ENCODE measurements at places on chromosomes 7 and 10.

DNA sequence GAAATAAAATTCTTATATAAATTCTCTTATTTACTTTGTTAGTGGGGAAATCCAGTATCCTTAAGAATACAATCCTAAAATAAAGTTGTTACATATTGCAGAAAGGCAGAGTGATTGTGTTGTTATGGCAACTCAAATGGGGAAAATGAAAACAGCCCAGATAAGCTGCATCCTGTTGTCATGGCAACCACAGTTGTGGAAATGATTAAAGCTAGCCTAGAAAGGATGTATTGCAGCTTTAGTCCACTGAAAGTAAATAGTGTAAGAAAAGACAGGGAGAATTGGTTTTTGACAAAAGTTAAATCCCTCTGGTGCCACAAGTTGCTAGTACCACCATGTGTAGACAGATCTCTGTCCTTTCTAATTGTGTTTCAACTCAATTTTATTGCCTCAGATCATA is 43.2 kb downstream of the BTRC start:
- peak; percentile 11 for DNase-seq

- no peak for DNase-seq
Measured at GRCh38 chr7:42692621-42693020, 219.2 kb downstream of the C7orf25 start.

DNA sequence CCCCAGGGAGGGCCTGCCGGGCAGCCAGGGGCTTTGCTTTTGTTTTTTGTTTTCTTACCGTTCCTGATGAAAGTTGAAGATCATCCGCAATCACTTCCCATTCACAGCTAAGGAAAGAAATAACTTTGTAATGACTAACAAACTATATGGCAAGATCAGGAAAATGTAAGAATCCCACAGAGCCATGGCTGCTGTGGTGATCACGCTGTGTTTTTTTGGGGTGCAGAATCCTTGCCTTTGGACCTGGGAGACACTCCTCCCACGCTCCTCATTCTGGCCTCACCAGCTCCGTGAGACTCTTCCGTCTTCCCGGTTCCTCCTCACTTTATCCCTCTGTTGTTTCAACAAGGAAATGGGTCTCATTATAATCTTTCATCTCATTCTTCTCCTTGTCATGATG is 443.0 kb upstream of the MGMT start:
- DNase-seq = no peak

GRCh38 chr7:51428217-51428887 is 111.7 kb upstream of the COBL start:
- no peak for DNase-seq

DNA sequence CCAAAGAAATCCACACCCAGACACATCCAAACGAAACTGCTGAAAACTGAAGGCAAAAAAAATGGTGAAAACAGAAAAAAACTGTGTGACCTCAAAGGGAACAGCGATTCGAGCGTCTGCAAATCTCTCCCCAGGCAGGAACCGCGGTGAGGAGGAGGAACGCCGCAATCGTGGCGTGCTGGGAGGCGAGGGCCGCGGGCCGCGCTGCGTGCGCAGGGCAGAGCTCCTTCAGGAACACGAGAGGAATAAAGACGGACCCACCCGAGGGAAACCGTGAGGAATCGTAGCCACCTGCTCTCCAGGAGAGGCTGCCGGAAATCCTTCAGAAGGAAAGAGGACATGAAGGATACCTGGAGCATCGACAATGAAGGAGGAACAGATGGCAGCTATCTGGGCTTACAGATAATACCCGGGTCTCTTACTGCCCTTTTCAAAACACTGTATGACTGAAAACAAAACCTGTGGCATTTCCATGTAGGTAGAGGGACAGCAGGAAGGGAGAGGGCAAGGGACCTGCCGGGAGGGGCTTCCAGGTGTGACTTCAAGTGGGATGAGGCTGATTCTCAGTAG is 266.0 kb downstream of the MAD1L1 start:
- DNase-seq = no peak

DNA sequence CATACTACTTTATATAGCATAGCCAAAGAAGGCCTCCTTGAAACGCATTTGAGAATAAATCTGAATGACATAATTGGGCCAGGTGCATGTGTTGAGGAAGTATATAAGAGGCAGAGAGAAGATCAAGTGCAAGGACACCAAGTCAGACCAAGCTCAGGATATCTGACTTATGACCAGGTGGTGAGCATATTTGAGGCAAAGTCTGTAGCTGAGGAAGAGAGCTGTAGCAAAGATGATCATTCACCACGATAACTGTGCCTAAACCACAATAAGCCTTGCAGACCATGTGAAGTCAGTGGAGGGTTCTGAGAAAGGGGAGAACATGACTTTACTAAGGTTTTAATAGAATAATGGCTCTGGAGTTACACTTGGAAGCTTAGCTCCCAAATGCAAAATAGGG is 292.3 kb downstream of the SORCS1 start:
- DNase-seq = no peak

DNA sequence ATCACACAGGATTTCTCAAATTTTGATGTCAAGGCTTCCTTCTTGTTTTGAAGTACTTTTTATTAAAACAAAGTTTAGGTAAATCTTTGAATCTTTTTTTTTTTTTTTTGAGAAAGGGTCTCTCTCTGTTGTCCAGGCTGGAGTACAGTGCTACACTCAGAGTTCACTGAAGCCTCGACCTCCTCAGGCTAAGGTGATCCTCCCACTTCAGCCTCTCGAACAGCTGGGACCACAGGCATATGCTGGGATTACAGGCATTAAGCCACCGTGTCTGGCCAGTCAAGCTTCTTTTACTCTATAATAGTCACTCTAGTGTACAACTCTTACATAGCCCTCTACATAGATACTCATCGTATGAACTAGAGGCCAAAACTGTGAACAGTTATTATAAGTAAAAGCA is 3.4 kb downstream of the RUFY2 start:
- no peak for DNase-seq

GRCh38 chr10:70296406-70296899 is 12.6 kb upstream of the NPFFR1 start:
- DNase-seq = no peak

- no peak for DNase-seq
Measured at GRCh38 chr10:122504610-122504950, 43.2 kb downstream of the HTRA1 start.

GRCh38 chr10:101997803-101998202 is 58.2 kb downstream of the ARMH3 start:
- no peak for DNase-seq

DNA sequence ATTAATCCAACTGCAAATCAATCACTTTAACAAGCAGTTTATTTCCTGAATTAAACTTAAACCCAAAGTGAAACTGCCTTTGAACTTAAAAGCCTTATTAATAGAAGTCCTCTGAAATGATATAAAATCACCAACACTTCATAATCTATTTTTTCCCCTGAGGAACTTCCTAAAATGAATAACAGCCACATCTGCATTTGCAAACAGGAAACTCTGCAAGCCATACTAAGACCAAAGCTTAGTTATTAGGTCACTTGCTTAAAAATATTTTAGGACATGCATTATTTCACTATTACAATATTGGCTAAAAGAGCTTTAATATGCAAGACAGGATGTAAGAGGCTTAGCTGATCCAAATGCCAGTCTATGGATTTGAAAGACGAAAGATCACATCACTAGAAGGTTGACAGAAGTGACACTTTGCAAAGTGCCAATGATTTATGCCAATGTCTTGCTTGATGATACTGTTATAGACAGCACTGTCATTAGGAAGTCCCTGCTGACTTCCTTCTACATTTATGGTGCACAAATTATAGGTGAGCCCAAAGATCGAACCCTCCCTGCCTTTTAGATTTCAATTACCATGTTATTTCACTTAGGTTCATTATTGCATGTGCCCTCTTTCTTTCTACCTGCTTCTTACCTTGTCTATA is 99.9 kb upstream of the SKAP2 start:
- DNase-seq = no peak

- DNase-seq = no peak
Measured at GRCh38 chr10:49109669-49110340, 5.5 kb downstream of the VSTM4 start.

DNA sequence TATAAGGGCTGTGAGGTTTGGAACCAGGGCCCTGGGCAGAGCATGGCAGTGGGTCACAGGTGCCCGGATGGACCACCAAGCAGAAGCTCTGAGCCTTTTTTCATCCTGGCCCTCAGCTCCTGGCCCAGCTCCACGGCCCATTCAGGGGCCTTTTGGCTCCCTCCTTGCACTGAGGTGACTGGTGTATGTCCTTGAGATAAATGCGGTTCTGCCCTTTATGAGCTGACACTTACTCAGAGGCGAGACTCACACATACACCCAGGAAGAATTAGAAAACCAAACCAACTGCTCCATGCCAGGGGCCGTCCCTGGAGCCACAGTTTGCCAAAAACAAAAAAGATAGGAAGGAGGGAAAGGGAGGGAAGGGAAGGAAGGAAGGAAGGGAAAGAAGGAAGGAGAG is 49.7 kb downstream of the CUZD1 start:
- DNase-seq = no peak

DNA sequence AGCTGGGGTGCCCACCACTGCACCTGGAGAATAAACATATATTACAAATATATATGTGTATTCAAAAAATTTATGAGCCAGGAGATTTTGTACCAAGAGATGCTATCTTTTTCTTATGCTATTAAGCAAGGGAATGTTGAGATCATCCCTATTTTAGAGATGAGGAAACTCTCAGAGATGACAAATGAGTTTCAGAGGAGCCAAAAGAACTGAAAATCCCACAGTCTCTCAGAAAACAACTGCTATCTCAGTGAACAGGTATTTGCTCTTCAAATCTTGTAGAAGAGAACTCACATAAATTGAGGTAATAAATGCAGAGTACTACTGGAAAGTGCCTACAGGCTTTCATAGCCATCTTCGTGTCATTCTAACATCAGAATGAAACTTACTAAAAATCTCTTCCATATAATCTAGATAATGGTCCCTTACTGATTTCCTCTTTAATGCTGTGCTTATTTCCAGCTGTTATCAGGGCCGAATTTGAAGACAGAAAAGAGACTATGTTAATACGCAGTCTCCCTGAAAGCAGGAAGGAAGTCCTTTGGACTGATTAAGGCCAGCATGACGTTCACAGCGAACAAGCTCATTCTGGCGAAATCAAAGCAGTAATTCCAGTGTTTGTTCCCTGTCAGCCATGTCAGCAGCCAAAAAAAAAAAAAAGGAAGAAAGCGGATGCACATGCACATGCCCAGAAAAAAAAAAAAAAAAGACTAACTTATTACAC is 29.4 kb upstream of the ANAPC16 start:
- DNase-seq = no peak

- DNase-seq = no peak
Measured at GRCh38 chr7:156907656-156908055, 14.7 kb upstream of the LMBR1 start.

- no peak for DNase-seq
Measured at GRCh38 chr7:56007167-56007652, 42.8 kb downstream of the NIPSNAP2 start.

GRCh38 chr7:64182036-64182790 is 24.8 kb upstream of the ZNF735 start:
- DNase-seq = no peak

GRCh38 chr7:83271212-83272099 is 108.8 kb upstream of the PCLO start:
- DNase-seq = no peak

DNA sequence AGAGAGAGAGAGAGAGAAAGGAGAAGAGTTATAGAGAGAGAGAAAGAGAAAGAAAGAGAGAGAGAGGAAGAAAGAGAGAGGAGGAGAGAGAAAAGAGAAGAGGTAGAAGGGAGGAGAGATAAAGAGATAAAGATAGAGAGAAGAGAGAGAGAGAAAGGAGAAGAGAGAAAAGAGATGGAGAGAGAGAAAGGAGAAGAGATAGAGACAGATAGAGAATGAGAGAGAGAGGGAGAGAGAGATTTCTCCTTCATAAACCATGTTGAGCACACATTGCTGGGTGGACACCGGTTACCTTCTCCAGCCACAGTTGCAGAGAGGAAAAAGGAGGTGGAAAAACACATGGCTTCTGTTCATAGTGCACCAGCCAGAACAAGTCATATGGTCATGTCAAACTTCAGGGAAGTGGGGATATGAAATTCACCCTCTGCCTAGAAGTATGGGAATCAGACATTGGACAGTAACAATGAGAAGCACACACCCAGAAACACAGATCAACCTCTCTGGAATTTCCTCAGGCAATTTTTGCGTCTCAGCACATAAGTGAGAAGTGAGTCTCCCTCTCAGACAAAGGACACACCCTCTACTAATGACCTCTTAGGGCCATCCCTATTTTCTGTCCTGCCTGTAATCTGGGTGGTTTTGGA is 172.5 kb upstream of the SVIL start:
- DNase-seq = no peak

DNA sequence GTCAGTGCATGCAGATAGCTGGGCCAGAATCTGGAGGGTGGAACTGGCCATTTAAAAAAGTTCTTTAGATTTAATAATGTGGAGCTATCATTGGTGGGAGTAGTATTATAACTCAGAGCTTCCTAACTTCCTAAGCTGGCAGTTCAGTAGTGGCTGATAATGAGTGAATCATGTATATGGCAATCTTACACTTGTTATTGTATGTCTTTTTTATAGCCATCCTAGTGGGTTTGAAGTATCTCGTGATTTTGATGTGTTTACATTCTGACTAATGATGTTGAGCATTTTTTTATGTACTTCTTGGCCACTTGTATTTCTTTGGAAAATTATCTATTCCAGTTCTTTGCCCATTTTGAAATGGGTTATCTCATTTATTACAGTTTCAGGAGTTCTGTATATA is 15.4 kb downstream of the TFAM start:
- DNase-seq = no peak

DNA sequence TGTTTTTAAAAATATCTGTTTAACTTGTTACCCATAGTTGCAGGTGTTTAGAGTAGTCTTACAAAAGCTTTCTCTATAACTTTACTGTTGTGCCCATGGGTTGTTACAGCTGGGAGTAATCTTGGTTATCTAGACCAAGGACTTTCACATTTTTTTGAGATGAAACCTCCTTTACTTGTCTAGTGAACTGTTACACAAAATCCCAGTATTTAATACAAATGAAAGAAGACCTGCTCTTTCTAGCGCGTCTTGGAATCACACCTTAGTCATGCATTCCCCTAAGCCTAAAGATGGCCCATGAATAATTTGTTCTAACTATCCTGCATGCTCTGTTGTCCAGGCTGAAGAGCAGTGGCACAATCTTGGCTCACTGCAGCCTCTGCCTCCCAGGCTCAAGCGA is 38.0 kb downstream of the CSGALNACT2 start:
- no peak for DNase-seq

DNA sequence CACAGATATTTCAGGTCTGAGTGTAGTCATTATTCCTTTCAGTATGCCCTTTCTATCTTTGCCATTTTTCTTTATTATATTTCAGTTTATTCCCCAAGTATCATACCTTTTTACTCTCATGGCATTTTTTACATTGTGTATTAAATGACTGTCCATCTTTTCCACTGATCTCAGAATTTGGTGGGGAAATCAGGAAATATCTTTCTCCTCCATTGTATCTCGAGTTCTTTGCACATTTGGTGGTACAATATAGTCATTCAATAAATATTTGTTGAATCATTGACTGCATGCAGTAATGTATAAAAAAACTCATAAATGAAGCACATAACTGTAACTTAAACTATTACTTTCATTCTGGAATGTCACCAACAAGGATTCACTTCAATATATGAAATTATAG is 354.7 kb downstream of the HGF start:
- DNase-seq = no peak

GRCh38 chr7:31857172-31857571 is 170.2 kb downstream of the PPP1R17 start:
- no peak for DNase-seq

- no peak for DNase-seq
Measured at GRCh38 chr10:64379898-64380297, 858.7 kb downstream of the REEP3 start.

All from CD4-positive, CD25-positive, alpha-beta regulatory T cell (primary cell).